NB4 (cell line): ENCODE measurements at places on chromosomes 4 and X.
A peak's percentile ranks its signal among the peaks of the same experiment; 100 is the strongest.

GRCh38 chrX:25015486-25016360, at the start of gene ARX:
ARX (minus strand) TSS chrX:25015965; CDS start chrX:25015737, 228 bp downstream.
- DNase-seq, result peak; percentile 67

GRCh38 chr4:113969709-113970334, 9.6 kb downstream of the ARSJ start:
- no peak for DNase-seq

DNA sequence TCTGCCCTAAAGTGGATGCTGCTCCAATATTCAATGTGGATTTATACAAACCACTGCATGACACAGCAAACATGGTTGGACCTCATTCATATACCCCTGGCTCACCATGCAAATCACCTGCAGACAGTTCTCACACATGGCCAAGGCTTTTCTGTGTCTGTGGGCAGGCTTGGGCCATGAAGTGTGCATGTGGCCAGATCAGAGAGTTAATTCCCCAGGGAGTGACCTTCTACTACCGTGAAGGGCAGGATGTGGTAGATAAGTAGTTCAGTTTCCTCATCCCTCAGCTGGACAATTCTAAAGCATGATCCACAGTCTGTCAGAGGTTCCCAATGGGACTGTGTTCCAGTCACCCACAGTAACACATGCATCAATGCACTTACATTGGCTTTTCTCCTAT, 24.6 kb upstream of the BCLAF3 start:
- DNase-seq, result peak; percentile 62

- DNase-seq, result no peak
Observed at GRCh38 chr4:187171706-187172339, 448.2 kb upstream of the FAT1 start.

DNA sequence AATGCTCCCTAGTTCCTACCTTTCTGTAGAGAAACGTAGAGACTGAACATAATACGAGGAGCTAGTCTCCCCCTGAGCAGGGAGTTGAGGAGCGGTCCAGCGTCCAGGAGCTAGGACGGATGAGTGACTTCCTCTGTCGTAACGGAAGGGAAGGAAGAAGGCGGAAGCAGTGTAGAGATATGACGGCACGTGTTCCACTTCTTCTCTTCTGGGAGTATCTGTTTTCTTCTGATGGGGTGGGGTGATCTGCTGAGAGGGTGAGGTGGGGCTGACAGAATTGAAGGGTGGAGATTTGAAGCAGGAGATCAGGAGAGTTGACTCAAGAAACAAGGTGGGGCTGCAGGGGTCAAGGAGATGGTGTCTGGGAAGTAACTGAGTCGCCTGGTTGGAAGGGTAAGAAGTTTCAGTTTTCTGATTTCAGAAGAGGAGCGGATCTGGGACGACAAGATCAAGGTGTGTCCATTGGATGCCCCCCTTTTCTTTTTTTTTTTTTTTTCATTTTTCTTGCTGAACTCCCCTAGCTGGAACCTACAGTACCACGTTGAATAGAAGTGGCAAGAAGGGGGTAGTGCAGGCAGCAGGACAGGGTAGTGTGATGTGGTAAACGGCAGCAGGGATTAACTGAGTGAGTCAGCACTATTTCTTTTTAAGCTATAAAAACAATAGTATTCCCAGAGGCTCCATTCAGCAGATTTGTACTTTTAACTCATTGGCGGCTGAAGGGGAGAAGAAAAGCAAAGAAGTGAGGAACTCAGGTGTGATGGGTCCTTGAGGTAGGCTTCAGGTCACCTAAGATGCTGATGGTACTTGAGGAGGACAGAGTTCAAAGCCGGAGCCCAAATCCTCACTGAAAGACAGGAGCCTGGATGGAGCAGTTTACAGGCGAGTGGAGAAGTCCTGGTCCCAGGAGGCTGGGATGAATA, 50.8 kb upstream of the SETD7 start:
- no peak for DNase-seq

- DNase-seq, result peak; percentile 59
Observed at GRCh38 chr4:169957785-169958184, 68.4 kb downstream of the MFAP3L start.

DNA sequence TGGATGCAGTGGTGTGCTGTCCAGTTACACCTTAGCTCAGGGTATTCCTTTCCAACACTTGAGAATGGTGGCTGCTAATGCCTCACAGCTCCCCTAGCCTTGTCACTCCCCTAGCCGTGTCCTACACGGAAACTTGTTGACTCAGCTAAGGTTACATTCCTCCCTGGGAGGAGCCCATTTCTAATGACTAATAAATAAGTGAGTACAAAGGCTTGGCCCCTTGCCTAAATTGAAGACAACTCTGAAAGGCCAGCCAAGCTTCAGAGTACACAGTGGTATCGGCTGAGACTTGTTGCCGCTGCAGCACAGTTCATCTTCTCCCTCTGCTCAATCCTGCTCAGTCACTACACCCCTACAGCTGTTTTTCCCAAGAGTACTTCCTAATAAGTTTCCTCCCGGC, 21.2 kb upstream of the SLC25A31 start:
- DNase-seq, result no peak

GRCh38 chr4:32778025-32778424, 2057.9 kb downstream of the PCDH7 start:
- no peak for DNase-seq

DNA sequence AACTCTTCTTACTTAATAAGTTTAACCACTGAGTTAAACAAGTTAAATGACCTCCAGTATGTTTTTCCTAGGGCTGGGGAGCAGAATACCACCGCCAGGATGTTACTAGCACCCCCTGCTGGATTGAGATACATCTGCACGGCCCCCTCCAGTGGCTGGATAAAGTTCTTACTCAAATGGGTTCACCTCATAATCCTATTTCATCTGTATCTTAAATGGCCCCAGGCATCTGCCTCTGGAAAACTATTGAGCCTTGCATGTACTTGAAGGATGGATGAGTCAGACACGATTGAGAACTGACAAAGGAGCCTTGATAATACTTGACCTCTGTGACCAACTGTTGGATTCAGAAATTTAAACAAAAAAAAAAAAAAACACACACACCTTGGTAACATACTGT, 61.5 kb upstream of the MMAA start:
- peak; percentile 60 for DNase-seq

DNA sequence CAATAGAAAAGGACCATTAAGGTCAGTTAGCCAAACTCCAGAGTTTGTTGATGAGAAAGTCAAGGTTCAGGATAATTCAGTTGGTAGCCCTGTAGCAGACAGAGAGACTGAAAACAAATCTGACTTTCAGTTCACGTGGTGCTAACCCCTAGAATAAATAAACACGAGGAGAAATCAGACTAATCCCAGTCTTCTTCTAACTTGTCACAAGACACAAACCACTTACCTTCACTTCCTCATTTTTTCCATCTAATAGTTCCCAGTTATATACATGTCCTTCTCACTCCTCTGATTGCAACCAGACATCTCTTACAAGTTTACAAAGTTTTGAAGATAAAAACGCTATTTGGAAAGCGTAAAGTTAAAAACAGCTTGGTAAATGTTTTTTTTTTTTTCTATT, 7.7 kb downstream of the TLR7 start:
- DNase-seq, result no peak

DNA sequence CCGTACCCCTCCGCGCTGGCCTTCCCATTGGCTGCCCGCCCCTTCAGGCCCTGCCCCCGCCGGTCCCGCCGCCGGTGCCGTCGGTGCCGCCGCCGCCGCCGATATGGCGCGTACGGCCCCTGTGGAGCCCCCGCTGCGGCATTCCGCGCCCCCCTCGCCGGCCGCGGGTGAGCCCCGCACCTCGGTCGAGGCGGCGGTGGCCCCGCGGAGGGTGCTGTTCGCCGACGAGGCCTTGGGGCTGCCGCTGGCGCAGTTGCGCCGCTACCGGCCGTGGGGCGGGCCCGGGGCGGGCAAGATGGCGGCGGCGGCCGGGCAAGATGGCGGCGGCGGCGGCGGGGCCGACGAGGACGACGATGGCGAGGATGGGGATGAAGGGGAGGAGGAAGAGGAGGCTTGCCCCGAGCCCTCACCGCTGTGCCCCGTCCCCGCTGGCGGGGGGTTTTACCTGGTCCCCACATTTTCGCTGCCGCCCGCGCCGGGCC, at the start of gene PPP1R3F:
PPP1R3F (plus strand) TSS at position 27 of the 482 bp plus-strand sequence; CDS start at position 104, 77 bp downstream.
- no peak for DNase-seq

- DNase-seq, result no peak
Observed at GRCh38 chrX:131747173-131747572, 203.3 kb downstream of the OR13H1 start.

GRCh38 chrX:13750812-13751211, 16.3 kb downstream of the OFD1 start:
- peak; percentile 41 for DNase-seq

DNA sequence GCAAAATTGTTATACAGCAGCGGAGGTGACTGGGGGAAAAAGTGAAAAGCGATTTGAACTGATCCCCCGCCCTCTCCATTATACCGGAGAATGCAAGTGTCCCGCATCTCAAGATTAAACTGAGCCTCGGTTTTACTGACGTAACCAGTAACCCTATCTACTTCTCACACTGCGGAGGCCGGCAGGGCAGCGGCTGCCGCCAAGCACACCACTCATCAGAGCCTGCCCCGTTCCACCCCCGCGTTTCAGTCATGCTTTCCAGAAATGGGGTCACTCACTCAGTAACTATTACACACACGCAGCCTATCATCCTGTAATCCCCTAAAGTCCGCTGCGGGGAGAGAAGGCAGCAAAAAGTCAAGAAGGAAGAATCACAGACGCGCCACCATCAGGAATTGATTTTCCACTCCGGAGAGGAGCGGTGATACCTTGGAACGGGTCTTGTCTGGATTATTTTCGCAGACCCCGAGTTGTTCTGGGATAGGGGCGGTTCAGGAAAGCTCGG, 1.4 kb downstream of the RPS6KA3 start:
- peak; percentile 79 for DNase-seq

DNA sequence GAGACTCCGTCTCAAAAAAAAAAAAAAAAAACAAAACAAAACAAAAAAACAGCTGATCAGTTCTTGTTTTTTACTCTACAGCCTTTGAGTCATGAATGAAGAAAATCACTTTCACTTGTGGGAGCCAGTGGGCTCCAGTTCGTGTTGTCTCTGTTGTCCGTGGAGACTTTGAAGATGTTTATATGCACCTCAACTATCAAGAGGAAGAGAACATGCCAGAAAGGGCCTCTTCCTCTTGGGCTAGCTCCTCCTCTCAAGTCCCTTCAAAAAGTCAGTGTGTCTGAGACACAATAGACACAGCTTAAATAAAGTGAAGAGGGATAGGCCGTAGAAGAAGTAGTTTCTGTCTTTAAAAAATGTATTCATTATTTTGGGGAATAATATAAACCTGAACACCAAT, 182.7 kb downstream of the KDR start:
- DNase-seq, result no peak

DNA sequence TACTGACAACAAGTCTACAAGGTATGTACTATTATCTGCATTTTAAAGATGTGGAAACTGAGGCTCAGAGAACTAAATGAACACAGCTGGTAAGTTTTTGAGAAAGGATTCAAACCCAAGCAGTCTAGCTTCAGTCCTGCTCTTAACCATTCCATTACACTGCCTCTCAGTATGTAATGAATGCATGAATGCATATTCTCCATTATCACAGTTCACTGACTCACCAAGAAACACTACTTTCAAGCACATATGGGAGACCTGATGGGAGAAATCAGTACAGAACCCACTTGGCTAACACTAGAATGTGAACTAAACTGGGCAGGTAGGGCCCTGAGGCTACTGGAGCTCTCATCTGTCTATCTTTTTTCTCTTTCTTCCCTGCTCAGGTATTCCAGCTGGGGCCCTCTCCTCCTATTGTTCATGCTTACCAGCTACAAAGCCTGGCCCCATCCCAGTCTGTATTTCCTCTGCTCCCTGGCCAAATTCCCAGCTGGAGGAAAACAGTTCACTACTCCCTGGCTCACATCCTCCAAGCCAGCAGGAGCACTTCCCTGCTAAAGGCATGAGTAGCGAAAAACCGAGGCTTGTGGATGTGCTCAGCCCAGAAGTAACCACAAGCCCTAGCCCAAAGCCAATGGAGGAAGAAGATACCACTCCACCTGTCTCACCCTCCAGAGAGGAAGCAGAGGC, 178.2 kb upstream of the ARHGEF9 start:
- DNase-seq, result no peak

- no peak for DNase-seq
Observed at GRCh38 chr4:55256787-55257186, 89.3 kb upstream of the SRD5A3 start.

- no peak for DNase-seq
Observed at GRCh38 chr4:48130100-48130499, 4.0 kb downstream of the TXK start.

DNA sequence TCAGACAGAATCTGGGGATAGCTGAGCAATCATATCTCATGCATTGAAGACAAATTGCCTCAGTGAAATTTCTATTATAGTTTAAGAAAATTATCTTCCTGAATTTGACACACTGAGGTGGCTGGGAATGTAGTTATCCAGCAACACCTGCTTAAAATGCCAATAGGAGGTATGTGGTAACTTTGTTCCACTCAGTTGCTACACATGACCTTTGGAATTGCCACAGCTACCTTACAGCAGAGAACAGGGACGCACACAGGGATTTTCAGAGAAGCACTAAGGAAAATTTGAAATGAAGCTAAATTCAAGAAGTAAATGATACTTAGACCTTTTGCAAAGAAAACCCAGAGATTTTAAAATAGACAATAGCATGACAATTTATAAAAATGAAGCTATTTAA, 264.6 kb downstream of the IL1RAPL1 start:
- no peak for DNase-seq

GRCh38 chr4:53854991-53855568, 209.3 kb downstream of the CHIC2 start:
- DNase-seq, result no peak

DNA sequence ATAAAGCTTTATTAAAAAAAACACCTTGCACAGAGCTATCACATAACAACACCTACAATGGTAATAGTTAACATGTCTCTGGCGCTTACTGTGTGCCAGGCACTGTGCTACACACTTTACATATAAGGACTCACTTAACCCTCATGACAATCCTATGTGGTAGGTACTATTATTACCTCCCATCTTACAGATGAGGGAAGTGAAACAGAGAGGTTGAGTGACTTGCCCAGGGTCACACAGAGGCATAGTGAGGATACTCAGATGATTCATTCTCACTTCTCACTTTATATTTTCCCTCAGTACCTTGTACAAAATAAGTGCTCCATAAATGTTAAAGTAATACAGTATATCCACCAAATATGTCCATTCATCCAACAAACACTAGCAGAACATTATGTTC, 43.4 kb upstream of the IQSEC2 start:
- DNase-seq, result no peak
